Pons (tissue), 1 donor: ENCODE measurements at places on chromosomes 7 and 10.

GRCh38 chr10:117684672-117685211 lies 142.2 kb downstream of the EMX2 start:
- DNase-seq: no peak

GRCh38 chr10:101237081-101237981 lies 8.1 kb upstream of the LBX1 start:
- no peak for DNase-seq

DNA sequence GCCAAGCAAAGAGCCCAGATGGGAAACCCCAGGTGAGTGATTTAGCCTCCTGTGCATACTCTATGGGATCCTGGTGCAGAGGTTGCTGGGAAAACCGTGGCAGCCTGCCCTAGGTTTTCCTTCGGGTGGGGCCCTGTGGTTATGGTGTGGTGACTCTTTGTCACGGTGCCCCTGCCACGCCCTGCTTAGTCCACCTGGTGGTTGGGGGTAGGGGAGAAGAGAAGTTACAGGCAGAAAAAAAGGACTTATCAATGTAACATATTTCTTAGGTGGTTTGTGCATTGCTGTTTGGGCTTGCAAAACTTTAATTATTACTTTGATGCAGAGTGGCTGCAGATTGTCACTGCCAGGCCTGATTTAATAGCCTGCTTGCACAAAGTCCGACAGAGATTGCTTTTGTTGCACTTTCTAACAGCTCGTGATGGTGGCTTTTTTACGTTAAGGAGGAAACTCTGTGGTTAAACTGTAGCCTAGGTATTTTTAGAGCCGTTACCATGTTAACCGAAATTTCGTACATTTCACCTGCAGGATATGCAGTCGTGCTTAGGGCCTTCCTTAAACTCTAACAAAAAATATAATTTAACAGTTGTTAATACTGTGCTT lies 197.4 kb downstream of the RNLS start:
- DNase-seq: no peak

DNA sequence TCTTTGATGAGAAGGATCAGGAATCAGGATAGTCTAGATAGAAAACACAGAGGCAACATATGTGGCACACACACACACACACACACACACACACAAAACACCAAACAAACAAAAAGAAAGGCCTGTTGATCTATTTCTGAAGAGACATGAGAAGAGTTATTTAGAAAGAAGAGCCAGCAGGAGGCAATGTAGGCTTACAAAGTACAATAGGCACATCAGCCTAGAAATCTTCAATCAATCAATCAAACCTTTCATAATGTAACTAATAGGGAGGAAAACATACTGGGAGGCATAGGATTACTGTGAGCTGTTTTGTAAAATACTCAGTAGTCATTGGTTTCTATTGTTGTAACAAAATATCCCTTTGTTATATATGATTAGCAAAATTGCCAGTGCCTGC lies 47.3 kb upstream of the TES start:
- peak; percentile 22 for DNase-seq

DNA sequence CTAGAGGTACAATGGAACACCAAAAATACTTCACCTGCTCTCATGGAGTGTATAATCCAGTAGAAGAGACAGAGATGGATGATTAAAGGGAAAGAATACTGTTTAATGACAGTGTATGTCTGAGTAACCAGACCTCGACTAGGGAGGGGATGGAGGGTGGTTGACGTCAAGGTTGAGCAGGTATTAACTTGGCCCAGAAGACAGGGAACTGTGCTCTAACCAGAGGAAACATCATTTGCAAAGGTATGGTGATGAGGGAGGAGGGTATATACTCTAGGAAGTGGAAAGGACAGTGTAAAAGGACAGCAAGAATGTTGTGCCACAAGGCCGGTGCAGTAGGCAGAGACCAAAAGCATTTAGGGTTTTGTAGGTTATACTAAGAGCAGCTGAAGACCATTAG lies 2.9 kb downstream of the MIOS start:
- DNase-seq: no peak

DNA sequence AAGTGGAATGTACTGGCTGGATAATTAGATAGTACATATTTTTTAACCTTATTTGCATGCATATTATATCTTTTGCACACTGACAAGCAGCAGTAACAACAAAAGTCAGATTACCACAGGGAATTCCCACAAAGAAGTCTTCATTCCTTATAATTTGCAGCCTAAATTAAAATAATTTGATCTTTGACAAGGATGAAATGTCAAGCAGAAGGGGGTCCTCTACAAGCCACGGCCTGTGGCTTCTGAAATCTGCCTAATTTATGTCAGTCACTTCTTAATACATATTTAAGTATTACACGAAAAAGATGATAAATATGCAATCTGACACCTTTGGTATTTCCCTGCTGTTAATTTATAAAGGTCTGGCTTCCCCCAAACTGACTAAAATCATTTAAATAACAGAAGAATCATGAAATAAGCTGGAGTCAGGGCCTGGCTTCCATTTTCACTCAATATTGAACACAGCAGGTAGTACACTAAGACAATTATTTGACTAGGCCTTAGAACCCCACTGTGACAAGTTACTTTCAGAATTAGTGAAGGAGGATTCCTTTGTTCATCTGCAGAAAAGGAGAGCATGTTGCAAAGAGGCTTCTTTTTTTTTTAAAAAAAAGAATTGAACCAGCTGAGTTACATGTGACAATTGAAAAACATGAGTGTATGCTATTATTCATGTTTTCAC lies 351.1 kb upstream of the ETV1 start:
- no peak for DNase-seq

- no peak for DNase-seq
Measured at GRCh38 chr10:91214911-91215310, 5.6 kb upstream of the PCGF5 start.

GRCh38 chr10:5506246-5506645 lies 6.9 kb upstream of the CALML5 start:
- no peak for DNase-seq

DNA sequence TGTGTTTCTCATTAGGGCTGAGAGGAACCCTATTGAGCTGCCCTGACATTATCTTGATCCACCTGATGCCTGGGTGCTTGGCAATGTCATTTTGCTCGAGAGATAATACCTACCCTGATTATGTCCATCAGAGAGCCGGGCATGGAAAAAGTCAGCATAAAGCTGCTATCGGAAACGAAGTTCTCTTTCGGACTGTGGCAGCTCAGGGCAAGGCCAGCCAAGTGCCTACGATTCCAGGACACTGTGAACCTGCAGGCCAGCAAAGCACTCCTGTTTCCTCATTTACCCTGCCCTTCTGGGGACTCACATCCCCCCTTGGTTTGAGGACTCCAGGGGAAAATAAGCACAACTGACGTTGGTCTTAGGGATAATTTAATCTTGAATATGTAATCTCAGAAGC lies 25.2 kb upstream of the NPTX2 start:
- DNase-seq: no peak

- DNase-seq: no peak
Measured at GRCh38 chr7:78473571-78474301, 675.2 kb downstream of the PHTF2 start.

DNA sequence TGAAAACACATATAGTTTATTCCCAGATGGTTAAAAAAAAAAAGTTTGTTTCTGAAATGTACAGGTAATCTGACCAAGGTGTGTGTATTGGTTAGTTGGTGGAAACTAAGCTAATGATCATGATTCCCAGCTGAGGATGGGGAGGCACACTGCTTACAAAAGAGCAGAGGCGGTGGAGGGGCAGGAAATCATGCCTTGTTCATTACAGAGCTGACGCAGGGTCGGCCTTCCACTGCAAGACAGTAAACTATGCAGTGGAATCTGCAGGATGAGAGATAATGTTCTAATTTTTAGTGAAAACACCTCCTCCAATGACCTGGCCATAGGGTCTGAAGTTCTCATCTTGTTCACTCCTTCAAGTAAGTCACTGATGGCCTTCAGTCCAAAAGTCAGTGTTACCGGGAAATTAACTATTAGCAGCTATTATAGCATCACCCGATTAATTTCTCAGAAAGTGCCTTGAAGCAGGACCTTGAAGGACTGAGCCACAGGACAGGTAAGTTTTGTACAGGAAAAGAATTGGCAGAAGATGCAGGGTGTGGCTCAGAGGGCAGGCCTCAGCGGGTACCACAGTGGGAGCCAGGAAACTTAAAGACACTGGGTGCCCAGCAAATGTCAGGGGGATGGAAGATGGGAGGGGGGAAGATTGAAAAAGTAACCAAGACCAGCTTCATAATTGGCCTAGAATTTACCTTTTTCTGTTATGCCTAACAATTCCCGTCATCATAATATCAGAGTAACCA lies 36.0 kb downstream of the MYOF start:
- no peak for DNase-seq

- no peak for DNase-seq
Measured at GRCh38 chr7:117085275-117085674, 132.0 kb downstream of the ST7 start.

GRCh38 chr7:98755138-98755898 lies 114.5 kb downstream of the TMEM130 start:
- DNase-seq: no peak

- DNase-seq: peak; percentile 14
Measured at GRCh38 chr10:5775685-5776084, 37.5 kb downstream of the GDI2 start.

DNA sequence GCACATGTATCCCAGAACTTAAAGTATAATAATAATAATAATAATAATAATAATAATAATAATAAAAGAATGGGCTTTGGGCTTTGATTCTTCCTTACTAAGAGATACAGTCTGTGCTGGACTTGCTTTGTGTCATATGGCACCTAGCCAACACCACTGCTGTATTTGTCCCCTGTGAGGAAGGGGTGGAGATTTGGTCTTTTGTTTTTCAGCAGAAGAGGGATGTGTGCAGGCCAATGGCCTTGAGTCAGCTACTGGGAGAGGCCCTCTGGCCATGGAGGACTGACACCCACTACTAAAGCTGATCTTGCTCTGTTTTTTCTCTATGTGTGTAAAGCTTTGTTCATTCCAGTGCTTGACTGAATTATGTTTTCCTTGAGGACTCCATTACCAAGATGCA lies 573.0 kb upstream of the PCDH15 start:
- DNase-seq: no peak

- DNase-seq: no peak
Measured at GRCh38 chr10:97434055-97434454, 8.1 kb downstream of the PGAM1 start.

- DNase-seq: no peak
Measured at GRCh38 chr10:128419466-128420019, 293.3 kb upstream of the MKI67 start.

GRCh38 chr7:116588641-116589594 lies 64.1 kb downstream of the CAV1 start:
- DNase-seq: peak; percentile 78

- DNase-seq: no peak
Measured at GRCh38 chr7:27916372-27916771, 176.4 kb downstream of the TAX1BP1 start.

GRCh38 chr10:101161494-101162299 lies 30.6 kb downstream of the TLX1 start:
- DNase-seq: peak; percentile 66

GRCh38 chr7:158682456-158682855 lies 22.1 kb downstream of the NCAPG2 start:
- no peak for DNase-seq

- DNase-seq: no peak
Measured at GRCh38 chr10:131843089-131843595, 57.7 kb upstream of the PPP2R2D start.

DNA sequence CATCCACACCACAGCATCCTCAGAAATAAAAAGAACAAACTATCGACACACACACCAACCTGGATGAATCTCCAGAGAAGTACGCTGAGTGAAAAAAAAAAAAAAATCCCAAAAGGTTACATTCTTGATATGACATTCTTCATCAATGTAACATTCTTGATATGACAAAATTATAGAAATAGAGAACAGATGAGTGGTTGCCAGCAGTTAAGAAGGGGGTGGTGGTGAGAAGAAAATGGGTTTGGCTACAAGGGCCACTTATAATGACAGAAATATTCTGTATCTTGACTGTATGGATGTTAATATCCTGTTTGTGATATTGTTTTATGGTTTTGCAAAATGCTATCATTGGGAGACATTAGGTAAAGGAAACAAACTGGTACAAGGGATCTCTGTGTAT lies 36.9 kb downstream of the VSTM4 start:
- DNase-seq: no peak

GRCh38 chr10:112379635-112380296 lies 5.8 kb downstream of the ACSL5 start:
- no peak for DNase-seq

DNA sequence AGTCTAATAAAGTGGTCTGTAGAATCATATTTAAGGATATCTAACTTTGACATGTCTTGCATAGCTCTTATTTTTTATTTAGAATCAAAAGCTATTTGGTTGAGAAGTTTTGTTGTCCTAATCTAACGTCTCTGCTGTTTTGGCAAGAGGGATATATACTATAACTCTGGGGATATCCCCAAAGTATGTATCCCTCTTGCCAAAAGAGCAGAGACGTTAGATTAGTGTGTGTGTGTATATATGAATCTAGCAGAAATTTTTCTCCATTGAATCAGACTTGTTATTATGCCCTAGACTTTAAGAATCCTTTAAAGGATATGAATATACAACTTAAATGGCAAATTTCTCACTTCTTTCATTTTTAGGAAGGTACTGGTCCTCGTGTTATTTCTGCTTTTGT lies 9.6 kb downstream of the SMC3 start:
- no peak for DNase-seq

DNA sequence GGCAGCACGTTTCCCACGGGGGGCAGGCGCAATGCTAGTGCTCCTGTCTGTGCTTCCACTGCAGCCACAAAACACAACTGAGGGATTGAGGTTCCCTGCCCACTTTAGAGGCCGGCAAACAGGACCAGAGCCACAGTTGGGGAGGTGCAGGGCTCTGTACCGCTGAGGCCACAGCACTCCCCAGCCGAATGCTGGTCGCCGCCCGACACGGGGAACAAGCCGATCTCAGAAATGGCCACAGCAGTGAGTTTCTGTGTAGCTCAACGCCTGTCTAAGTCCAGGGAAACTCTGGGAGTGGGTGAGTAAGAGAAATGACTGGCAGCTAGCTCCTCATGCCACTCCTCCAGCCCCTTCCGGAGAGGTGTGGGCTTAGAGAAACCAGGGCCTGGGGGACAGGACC lies 194.0 kb upstream of the VWC2 start:
- DNase-seq: no peak

DNA sequence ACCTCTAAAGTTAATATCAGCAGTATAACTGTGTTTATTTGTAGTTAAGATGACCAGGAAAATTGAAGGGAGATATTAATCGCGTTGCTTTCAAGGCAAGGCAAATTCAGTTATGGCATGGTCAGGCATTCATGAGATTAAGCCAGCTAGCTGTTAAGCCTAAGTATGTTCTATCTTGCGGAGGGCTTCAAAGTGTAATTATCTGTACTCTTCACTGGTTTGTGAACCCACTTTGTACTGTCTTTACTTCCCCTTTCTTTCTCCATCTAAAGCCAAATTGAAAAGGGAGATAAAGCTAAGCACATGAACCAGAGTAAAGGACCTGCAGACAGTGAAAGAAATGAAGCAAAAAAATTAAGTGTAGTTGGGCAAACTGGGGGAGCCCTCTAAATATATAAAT lies 483.1 kb upstream of the NRP1 start:
- no peak for DNase-seq

DNA sequence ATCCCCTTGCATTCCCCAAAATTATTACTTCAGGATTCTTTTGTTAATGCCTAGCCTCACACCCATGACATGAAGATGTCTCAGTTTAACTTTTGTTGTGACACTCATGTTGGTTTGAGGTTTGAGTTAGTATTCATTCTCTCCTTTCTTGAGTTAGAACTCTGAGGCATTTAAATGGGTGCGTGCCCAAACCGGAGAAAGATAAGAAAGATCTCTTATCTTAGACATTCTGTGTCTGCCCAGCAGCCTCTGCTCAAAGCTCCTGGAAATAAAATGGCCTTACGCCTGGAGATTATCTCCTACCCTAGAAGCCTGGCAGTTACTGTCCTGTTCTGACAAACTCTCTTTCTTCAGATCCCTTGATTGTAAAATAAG lies 26.3 kb downstream of the WBP1L start:
- no peak for DNase-seq
